ENCODE measurements at places on chromosomes 13 and 19.

DNA sequence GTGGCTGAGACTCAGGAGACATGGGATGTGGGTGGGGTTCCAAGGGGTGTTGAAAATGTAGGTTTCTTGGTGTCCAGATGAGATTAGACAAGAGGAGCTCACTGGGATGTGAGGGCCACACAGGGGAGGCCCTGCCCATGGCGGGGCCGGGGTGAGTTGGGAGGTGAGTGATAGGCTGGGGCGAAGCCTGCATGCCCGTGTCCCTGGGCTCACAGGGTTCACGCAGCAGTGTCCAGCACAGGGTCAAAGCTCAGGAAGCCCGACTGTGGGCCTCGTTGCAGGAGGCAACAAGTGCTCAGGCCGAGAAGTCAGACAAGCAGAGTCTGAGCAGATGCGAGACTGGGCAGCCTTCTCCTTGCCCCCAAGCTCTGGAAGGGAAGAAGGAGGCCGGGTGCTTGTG is 27.2 kb downstream of the CCDC8 start:
- no peak for DNase-seq

DNA sequence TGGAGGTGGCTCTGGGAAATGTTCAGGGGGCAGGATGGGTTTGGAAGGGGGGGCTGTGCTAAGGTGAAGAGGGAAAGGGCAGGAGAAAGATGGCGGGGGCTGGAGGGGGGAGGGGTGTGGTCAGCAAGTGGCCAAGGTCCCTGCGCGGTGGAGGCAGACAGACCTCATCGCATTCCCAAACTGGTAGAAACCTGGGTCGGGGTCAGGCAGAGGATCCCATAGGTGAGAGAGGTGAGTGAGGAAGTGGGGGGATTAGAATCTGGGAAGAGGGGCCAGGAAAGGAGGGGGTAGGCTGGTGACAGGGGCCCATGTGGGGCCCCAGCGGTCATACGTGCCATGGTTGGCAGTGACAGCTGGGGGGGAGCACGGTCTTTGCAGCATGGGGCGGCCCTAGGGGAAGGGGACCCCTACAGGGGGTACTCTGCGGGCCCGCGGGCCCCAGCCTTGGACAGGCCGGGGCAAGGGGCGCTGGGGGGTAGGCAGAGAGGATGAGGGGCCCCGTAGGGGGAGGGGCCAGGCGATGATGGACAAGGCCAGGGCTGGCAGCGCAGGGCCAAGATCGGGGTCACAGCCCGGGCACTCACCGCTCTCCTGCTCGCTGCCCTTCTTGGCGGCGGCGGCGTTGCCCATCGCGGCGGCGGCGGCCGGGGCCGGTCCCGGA is 514 bp downstream of the PRKACA start:
- DNase-seq = no peak

- DNase-seq = peak; percentile 79
Measured at GRCh38 chr13:23739596-23739995, 149.6 kb downstream of the MIPEP start.

DNA sequence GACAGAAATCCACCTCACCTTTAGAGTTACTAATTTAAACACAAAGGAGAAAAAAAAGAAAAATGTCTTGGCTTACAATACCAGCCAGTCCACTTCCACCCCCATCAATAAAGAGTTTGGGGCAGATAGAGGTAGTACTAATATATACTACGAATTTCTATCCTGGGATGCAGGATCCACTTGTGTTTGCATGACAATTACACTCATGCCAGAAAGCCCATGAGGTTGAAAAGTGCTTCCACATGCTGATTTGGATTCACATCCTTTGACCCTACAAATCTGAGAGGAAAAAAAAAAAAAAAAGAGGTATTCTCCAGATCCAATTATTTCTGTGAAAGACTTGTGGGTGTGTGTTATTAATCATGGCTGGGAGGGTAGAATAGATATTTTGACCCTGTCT is 335.2 kb downstream of the SLITRK1 start:
- no peak for DNase-seq

- no peak for DNase-seq
Measured at GRCh38 chr13:99356262-99357091, 49.3 kb upstream of the GPR183 start.

DNA sequence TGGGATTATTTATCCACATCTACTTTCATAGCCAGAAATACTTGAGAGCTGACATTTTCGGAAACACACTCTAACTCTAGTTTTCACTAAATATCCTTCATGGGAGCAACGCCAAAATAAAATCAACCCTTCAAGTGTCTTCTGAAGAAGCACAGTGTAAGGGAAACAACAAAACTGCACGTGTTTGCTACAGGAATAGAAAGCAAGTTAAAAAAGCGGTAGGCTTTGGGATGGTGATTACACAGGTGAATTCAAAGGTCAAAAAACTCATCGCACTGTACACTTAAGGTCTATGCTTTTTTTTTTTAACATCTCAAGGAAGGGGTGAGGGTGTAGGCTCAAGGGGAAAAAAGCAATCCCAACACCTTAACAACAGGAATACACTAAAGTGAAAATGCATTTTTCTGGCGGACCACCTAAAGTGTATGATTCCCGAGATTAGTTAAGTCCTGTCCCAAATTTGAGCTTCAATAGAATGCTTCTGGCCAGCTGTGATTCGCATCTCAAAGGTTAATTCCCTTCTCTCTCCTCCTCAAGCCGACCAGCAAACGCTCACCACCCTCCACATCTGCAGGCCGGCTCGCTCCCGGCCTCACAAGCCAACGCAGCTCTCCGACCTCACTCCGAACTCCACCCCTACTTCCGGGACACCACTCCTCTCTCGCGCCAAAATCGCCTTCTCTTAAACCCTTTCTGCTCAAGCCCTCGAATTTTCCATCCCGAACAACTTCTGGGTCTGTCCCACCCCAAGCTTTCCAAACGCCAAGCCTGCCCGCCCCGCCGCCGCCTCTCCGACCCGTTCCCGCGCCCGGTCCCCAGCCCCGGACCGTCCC is 1.1 kb downstream of the ARGLU1 start:
- peak; percentile 65 for DNase-seq

DNA sequence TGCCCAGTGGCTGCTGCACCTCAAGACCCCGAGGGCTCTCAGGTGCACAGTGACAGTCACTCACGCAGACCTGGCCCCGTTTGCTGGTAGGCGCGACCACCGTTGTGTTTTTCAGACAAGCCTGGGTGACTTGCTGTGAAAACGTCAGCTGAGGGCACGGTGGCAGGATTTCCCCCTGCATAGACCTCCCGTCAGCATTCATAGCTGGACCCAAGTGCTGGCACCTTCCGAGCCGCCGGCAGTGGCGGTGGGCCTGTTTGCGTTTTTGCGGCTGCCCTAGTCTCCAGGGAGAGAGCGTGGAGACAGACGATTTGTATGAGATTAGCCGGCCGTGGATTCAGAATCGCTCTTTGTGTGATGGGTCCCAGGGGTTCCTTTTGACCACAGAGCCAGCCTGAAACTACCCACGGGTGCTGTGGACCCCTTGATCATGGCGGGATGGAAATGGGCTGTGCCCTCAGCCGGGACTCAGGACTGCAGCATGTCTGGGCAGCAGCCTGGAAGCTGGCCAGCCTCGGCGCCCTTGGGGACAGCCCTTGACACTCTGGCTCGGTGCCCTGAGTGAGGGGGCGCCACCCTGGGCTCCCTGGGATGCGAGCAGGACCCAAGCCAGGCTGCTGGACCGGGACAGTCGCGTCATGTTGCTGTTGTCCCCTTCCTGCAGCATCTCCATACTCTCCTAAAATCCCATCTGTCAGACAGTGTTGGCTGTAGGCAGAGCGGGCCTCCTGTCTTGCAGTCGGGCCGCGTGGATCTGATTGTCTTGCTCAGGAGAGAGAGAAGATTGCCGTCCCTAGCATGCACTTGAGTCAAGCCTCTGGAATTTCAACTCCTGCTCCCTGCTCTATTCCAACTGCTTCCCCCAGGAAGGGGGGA is 8.6 kb downstream of the KDM4B start:
- DNase-seq = peak; percentile 72

GRCh38 chr13:113374511-113375175 is 10.7 kb upstream of the GRTP1 start:
- no peak for DNase-seq

GRCh38 chr13:114079601-114080536 is 52.6 kb downstream of the RASA3 start:
- DNase-seq = no peak

GRCh38 chr13:52838433-52839107 is 9.9 kb downstream of the PCDH8 start:
- no peak for DNase-seq

GRCh38 chr13:27644302-27644701 is 22.6 kb downstream of the POLR1D start:
- DNase-seq = peak; percentile 77

GRCh38 chr13:83716121-83716520 is 166.2 kb downstream of the SLITRK1 start:
- DNase-seq = no peak

GRCh38 chr13:65275838-65276630 is 1954.1 kb downstream of the PCDH9 start:
- DNase-seq = no peak

DNA sequence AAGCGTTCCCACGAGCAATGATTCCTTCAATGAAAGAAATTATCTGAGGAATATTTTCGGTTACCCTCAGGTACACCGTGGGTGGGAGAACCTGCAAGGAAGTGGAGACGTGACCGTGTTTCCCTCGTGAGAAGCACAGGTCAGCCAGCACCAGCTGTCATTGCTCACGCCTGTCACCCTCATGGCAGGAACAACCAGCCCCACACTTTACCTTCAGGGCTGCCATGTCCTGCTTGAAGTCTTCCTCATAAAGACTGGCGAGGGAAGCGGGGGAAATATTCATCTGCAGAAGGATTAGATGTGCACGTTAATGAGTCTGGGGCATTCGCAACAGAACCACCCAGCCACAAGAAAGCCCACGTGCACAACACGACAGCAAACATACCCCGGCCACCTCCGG is 18.2 kb downstream of the CARS2 start:
- no peak for DNase-seq

DNA sequence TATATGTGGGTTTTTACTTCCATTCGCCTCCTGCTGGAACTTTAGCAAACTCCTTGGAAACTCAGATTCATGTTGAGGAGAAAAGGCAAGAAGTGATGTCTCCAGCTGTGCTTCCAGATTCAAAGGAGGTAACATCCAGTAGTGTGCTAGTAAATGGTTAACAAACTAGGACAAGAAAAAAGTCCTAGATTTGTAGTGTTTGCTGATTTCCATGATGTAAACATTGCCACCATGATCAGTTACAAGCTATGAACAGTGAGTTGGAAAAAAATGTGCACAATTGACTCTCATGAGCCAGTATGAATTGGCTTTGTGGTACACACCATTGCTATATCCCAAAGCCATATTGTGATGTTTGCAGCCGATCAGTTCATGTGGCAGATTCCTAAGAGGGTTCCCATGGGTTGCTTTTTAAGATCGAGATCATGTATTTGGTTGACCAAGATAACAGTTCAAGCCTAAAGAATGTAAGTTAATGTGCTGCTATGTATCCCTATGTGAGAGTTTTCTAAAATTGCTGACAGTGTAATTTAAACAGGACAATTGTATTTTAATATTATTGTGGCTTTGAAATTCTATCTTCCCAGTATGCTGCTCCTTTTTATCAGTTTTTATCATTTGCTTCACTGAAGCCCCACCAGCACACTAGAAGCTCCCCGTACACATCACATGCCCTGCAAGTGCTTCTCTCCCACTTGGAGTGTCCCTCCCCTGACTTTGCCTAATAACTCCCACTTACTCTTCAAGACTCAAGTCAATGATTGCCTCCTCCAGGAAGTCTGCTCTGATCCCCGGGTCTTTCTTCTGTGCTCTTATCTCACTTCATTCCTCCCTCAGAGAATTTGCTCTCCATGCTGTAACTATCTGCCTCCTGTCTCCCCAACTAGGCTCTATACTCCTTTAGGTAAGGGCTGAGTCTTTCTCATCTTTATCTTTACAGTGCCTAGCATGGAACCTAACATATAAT is 148.3 kb downstream of the RGCC start:
- no peak for DNase-seq

DNA sequence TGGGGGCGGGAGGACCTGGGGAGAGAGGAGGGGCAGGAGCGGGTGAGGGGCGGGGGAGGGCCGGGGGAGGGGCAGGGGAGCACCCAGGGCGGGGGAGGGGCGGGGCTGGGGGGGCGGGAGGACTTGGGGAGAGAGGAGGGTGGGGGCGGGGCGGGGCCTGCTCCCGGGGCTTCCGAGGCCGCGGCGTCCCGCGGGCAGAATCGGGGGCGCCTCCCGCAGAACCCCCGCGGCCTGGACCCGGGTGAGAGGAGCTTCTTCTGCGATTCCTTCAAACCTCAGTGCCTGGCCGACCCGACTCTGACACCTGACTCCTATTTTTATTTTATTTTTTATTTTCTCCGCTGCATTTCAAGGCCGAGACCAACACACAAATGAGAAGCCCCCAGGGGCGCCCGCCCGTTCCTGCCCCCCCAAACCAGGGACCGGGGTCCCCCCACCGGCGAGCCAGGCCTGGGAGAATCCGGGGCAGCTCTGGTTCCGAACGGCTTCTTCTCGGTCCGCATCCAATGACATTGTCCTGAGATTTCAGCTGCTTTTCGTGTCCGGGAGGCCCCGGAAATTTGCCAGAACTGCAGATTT is 470 bp upstream of the GRTP1 start:
- DNase-seq = peak; percentile 9

- no peak for DNase-seq
Measured at GRCh38 chr19:34172661-34173192, 423 bp downstream of the LSM14A start.

DNA sequence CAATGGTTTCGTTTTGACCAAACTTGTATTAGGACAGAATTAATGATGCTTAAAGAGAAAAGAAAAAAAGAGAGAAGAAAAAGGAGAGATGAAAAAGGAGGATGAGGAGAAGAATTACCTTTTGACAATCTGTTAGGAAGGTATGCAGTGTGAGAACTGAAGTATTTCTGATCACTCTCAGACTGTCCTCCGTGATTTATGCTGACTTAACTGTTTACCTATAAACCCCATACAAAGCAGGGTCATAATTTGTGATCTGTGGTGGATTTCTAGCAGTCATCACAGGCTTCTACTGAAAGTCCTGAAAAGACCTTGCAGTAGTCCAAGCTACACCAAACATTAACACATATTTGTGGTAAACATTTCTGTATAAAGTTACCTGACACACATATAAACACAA is 93.9 kb downstream of the PCDH17 start:
- DNase-seq = no peak

GRCh38 chr13:110771194-110771593 is 57.7 kb downstream of the ING1 start:
- DNase-seq = no peak
